ENCODE measurements at places on chromosomes 1 and 21.

DNA sequence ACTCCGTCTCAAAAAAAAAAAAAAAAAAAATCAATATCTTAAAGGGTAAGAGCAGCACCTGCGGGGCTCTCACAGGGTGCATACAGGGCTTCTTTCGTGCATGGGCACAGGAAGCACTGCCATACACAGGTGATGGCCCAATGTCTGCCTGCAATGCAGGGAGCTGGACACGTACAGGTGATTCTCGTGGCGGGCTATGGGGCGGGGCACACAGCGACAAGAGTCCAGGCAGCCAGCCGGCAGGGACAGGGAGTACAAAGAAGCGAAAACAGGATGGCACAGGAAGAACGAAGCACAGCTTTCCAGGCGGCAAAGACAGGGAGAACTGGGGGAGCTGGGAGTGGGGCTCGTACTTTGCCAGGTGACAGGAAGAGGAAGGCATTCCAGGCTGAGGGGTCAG lies 1.6 kb downstream of the KIF17 start:
- DNase-seq: no peak

- DNase-seq: peak; percentile 70
Measured at GRCh38 chr1:204363335-204364114, 3.8 kb upstream of the PLEKHA6 start.

DNA sequence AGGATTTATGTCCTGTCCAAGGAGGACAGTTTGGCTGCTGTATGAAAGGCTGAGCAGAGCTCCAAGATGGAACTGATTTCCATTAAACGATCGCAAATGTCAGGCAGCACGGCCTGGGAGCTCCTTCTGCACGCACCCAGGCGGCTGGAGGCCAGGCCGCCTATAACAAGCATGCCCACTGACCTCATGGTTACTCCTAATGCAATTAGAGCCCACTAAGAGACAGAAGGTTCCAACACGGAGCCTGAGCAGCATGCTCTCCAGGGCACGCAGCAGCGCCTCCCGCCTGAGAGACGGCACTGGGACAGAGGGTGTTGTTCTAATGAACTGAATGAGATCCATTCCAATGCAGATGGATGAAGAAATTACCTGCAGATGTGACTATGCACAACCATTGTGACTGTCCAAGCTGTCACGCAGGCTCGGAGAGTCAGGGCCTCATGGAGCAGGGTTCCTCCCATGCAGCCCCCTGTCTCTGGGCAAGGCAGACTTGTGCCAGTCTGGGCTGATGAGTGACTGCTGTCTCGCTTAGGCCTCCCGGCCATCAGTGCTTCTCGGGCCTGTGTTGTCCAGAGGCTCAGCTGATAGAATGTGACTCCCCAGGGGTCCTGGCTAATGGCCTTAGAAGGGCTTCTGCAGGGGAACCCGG lies 25.2 kb upstream of the CDCA8 start:
- no peak for DNase-seq

DNA sequence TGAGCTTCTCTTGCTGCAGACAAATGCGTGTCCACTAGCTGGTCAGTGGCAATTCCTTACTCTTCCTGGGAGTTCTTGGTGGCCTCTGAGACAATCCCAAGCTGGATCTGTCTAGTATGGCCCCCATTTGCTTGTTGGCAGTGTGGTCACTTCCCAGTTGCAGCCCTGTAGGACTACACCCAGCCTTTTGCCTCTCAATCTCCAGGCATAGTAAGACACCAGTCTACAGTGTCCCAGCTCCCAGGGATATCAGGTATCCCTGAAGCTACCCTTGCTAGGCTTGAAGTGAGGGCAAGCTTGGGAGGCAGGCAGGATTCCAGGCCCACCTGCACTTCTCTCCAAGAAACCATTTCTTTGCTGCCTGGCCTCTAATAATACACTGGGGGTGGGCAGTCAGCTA lies 316.6 kb downstream of the RYR2 start:
- no peak for DNase-seq

DNA sequence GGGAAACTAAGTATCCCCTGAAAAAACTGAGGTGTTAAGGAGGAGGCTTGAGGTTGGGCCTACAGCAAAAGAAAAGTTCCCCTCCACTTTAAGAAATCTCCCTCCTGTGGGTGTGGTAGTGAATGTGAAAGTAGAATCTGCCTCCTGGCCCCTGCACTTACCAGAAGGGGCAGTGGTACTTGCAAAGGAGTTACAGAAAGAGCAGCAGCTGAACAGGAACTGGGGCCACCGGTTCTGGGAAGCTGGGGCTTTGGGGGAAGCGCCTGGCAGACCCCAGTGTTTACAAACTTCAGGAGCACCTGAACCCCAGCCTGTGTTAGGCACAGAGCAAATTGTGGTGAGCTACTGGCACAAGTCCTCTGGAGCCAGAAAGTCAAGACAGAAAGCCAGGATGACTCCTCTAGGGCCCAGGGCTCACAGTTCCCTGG lies 250.2 kb upstream of the FGGY start:
- no peak for DNase-seq

GRCh38 chr21:15631342-15631741 lies 98.4 kb upstream of the USP25 start:
- DNase-seq: peak; percentile 4

GRCh38 chr1:240115831-240116230 lies 24.1 kb downstream of the FMN2 start:
- DNase-seq: no peak

GRCh38 chr1:85321237-85321964 lies 45.0 kb upstream of the BCL10 start:
- DNase-seq: no peak

DNA sequence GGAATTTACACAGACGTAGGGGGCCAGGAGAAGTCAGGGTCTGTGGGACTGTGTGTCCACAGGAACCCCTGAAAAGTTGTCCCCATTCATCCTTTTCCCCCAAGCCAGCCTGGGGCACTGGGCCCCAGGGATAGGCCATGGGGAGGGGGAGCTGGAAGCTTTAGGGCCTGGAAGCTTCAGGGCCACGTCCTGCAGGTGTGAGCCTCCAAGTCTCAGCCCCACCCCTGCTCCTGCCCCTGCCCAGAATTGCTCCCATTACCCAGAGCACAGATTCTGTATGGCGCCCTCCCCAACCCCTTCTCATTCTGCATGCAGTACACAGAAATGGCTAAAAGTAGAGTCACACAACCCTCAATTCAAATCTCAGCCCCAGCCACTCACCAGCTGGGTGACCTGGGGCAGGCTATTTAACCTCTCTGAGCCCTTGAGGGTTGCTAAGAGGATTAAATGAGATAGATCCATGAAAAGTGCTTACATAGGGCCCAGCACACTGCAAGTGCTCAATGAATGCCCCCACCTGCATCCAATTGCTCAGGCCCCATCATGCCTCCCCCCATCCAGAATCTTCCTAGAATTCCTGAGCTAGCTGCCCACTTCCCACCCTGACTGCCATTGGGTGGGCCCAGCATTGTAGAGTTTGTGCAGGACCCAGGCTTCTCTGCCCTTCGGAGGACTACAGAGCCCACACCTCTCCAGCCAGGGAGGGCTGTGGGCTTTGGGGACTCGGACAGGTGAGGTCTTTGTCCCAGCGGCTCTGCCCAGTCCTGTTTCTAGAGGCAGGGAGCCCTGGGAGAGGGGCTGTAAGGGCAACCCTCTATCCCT lies 6.5 kb downstream of the RAP1GAP start:
- DNase-seq: no peak

GRCh38 chr21:16767201-16767600 lies 745.6 kb upstream of the CXADR start:
- DNase-seq: no peak

- peak; percentile 5 for DNase-seq
Measured at GRCh38 chr1:4422504-4423289, 231.7 kb upstream of the AJAP1 start.

- DNase-seq: no peak
Measured at GRCh38 chr1:101237229-101237837, 514 bp downstream of the S1PR1 start.

DNA sequence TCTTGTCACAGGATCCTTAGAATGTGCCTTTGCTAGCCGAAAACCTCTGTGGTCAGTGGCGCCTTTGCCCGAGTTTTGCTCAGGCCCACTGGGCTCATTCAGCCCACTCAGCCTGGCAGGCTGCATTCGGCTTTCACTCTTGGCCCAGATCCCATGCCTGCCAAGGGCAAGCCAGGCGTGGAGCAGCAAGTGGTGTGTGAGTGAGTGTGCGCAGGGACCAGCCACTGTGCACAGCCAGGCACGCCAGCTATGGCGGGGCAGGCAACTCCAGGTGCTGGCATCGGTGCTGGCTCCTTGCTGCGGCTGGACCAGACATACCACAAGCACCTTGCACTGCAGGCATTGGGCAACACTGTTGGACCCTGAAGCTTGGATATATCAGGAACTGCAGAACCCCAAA lies 1145.1 kb upstream of the NCAM2 start:
- no peak for DNase-seq

DNA sequence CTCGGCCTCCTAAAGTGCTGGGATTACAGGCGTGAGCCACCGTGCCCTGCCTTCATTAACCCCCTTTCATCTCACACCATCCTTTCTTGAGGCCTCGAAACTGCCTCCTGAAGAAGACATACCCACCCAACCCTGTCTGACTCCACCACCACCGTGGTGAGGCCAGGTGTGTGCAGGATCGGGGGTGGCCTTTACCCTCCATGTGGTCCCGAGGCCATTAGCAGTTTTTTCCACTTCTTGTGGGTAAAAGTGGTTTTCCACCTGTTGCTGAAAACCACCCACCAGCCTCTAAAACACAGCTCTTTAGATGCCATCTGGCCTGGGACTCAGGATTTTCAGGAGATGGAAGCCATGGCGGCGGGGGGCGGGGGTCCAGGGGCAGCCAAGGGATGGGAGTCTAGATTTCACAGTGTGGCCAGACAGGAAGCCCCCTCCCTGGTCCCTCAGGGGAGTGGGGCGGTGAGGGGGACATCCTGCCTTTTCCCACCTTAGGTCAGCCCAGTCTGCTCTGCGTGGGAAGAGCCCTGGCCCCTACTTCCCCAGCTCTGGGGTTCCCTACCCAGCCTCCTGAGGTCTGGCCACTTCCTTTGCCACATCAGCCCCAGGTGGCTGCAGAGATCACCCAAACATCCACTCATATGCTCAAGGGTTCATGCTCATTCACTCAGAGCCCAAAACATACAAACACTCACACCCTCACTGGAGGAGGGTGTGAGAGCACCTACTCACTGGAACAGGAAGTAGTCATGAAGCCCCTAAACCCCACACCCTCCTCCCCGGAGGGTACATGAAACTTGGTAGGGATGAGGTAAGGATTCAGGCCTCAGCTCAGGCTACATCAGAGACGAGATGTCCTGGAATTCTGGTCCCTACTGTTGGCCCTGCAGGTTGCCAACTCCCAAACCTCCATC lies 2.3 kb downstream of the FGR start:
- DNase-seq: no peak

- no peak for DNase-seq
Measured at GRCh38 chr1:195185321-195185720, 1422.9 kb downstream of the KCNT2 start.

DNA sequence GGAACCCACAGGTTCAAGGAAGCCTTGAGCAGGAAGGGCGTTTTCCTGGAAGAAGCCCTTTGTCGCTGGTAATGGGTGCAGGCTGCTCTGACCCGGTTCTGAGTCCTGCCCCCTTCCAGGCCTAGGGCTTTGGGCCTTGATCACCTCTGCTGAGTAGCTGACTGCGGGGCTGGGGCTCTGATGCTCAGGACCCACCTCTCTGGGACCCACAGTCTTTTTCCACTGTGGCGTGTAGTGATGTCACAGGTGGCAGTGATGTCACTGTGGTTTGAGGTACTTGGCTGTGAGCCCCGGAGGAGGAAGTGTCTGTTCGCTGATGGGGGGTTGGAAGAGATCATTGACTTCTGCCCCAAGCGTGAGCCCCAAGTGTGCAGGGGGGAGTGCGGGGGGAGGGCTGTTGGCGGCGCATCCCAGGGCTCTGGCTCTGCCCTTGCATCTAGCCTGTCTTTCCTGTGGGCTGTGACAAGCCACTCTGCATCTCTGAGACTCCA lies 6.9 kb downstream of the TNFRSF1B start:
- DNase-seq: no peak

- DNase-seq: no peak
Measured at GRCh38 chr1:53371851-53372250, 44.0 kb upstream of the LRP8 start.

- no peak for DNase-seq
Measured at GRCh38 chr1:57620605-57621004, 196.7 kb upstream of the DAB1 start.

DNA sequence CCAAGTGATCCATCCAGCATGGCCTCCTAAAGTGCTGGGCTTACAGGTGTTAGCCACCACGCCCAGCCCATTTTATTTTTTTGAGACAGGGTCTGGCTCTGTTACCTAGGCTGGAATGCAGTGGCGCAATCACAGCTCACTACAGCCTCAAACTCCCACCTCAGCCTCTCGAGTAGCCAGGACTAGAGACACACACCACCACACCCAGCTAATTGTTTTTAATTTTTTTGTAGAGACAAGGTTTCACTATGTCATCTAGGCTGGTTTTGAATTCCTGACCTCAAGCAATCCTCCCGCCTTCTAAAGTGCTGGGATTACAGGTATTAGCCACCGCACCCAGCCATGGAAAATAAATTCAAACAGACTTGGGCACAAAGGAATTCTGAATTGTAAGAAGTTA lies 31.9 kb downstream of the PUM1 start:
- no peak for DNase-seq

DNA sequence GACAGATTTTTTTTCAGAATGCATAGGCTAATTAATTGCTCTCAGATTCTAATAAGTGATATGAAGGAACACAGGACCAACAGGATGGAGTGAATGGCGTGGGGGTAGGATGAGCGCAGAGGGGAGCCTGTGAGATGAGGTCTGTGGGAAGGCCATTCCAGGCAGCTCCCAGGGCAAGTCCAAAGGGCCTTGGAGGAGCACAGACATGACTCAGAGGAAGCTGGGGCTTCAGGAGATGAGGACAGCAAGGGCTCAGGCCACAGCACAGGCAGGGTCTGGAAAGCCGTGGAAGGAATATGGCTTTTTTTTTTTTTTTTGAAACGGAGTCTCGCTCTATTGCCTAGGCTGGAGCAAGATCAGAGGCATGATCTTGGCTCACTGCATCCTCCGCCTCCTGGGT lies 35.1 kb downstream of the FMN2 start:
- DNase-seq: no peak
